ENCODE measurements at places on chromosomes 12 and 14. TPM values are rescaled to one million over a fixed set of nuclear protein-coding genes. Genes with fewer than 3 reads are reported as not detected.
A peak's percentile ranks its signal among the peaks of the same experiment; 100 is the strongest.

GRCh38 chr12:68958322-68958721 is 25.4 kb upstream of the CPM start:
- no peaks in the 10 kb centered on the region for H3K36me3 ChIP-seq
- no peak overlapping the region for H3K4me3 ChIP-seq
- H3K27me3 ChIP-seq = peaks cover 6% of the 10 kb centered on the region
- H3K4me1 ChIP-seq = peaks cover 5% of the 10 kb centered on the region
- H3K27ac ChIP-seq = no peak overlapping the region

DNA sequence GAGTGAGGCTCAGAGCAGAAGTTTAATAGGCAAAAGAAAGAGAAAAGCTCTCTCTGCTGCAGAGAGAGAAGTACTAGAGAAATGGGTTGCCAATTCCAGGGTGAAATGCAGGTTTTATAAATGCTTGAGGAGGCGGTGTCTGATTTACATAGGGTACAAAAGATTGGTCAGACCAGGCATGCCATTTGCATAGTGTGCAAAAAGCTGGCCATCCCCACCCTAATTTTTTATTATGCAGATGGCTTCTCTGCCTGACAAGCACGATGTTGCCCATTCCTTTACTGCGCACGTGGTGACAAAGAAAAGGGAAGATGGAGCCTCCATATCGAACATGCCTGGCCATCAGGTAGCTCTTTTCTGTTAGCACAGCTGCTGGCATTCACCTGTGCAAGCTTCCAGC is 209.3 kb upstream of the PPFIA2 start:
- no peak overlapping the region for H3K4me3 ChIP-seq
- H3K27me3 ChIP-seq = peaks cover 3% of the 10 kb centered on the region
- no peaks in the 10 kb centered on the region for H3K36me3 ChIP-seq
- no peaks in the 10 kb centered on the region for H3K4me1 ChIP-seq
- DNase-seq = no peak

GRCh38 chr12:12734561-12735071 is 17.4 kb downstream of the CDKN1B start:
- H3K36me3 ChIP-seq = no peaks in the 10 kb centered on the region
- no peak for DNase-seq
- peak overlapping the region; percentile 29 for H3K4me3 ChIP-seq
- peak overlapping the region; percentile 89 for H3K27ac ChIP-seq

DNA sequence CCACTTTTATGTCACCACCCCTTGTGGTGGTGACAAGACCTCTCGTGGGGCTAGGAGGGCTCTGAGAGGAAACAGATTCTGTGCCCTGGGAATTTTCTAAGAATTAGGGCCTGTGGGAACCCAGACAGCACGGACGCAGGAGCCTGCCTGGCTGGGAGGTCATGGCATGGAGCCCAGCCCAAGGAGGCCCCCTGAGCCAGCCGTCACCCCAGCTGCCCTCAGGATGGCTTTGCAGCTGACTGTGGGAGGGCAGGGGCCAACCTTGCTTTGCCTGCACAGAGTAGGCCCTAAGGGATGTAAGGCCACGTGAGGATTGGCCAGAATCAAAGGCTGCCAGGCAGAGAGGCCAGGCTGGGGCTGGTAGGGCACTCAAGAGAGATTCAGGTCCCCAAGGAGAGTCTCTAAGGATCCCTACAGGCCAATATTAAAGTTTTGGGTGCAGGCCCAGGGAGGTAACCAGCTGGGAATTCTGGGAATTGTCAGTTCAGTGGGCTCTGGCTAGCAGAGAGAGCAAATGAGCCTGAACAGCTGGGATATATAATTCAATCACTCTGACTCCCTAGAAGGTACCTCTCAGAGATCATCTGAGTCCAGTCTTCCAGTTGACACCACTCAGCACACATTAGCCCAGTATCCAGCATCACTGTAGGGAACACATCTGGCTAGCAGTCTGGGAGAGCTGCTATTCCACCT is 6.4 kb downstream of the LTBP2 start:
- peak overlapping the region; percentile 80 for H3K27ac ChIP-seq
- H3K36me3 ChIP-seq = peaks cover 11% of the 10 kb centered on the region
- H3K4me1 ChIP-seq = peaks cover 52% of the 10 kb centered on the region

DNA sequence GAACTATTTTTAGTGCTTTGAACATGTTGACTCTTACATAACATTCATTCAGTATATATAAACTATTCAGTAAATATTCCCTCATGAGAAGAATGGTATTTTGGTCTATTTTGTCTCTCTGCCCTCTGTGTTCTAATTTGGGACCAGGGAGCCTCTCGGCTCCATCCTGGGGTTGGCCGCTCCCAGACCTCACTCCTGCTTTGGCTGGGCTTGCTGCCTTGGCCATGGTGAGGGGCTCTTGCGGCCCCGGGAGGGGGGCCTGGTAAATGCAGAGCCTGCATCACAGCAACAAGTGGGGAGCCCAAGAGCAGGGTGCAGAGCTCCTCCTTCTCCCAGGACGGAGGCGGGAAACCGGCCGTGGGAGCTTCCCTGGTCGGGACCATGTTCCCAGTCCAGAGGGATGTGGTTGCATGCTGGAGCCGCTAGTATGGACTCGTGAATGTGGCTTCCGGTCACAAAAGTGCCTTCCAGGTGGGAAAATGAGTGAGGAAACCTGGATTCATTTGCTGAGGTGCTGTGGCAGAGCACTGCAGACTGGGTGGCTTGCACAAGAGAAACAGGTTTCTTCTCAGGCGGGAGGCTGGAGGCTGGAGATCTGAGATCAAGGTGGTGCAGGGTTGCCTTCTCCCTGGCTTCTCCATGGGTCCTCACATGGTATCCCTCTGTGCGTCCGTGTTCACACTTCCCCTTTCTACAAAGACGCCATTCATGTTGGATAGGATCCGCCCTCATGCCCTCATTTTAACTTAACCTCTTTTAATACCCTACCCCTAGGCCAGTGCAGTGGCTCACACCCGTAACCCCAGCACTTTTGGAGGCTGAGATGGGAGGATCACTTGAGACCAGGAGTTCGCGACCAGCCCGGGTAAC is 250.2 kb downstream of the CACNA1C start:
- H3K27me3 ChIP-seq = no peaks in the 10 kb centered on the region
- H3K27ac ChIP-seq = peak overlapping the region; percentile 96
- peaks cover 86% of the 10 kb centered on the region for H3K4me1 ChIP-seq
- no peak overlapping the region for H3K4me3 ChIP-seq
- H3K36me3 ChIP-seq = no peaks in the 10 kb centered on the region

DNA sequence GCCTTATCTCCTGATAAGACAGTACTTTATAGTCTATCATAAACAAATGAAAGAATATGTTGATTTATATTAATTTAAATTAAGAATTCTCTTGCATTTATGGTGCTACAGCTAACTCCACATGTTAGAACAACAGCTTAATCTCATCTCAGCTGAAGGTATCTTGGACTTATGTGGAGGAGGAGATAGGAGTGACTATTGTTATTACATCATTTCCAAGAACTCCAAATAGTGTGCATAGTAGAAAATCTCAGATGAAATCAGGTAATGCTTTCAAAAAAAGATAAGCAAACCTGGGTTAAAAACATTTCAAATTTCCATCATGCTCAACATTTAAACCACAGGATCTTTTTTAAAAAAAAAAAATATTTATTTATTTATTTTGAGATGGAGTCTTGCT is 31.3 kb upstream of the ISM2 start:
- peaks cover 2% of the 10 kb centered on the region for H3K36me3 ChIP-seq
- peaks cover 10% of the 10 kb centered on the region for H3K4me1 ChIP-seq
- no peak overlapping the region for H3K27ac ChIP-seq
- H3K4me3 ChIP-seq = no peak overlapping the region
- no peak for DNase-seq

SLC17A8 gene
- total RNA-seq = not detected

DNA sequence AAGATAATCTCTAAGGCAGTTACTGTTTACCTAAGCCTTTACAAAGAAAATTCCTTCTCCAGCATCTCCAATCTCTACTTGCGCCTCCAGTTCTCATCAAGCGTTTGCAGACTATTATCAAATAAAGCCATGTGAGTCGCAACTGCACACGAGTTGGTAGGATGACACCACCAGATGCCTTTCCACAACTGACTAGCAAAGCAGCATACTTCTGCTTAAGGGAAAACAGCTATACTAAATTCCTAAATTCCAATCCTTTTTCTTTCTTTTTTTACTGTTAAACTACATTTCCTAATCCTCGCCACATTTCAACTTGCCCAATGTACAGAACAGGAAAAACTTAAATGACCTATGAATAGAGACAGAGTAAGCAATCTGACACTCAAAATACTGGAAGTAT is 166.7 kb downstream of the ITPR2 start:
- no peaks in the 10 kb centered on the region for H3K27me3 ChIP-seq
- H3K4me1 ChIP-seq = peaks cover 4% of the 10 kb centered on the region
- no peak overlapping the region for H3K27ac ChIP-seq
- peaks cover 8% of the 10 kb centered on the region for H3K36me3 ChIP-seq
- no peak for DNase-seq
- no peak overlapping the region for H3K4me3 ChIP-seq

DNA sequence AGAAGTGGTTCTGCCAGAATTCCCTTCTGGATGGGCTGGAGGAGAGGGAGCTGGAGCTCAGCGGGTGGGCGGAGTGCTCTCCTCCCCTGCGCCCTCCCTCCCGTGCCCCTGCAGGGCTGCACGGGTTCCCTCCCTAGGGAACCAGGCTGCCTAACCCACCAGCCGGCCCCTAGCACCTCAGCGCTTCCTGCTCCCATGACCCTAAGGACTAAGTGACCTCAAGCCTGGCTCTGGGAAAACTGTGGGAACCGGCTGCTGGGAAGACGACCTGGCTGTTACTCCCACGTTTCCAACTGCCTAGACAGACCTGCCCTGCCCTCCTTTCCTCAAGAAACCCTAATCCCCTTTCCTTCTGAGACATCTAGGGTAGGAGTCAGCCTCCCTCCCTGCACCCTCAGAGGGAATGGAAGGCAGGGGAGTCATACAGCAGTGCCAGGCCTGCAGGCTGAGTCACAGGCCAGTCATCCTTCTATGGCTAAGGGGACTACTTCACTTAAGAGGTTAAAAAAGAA is 31.5 kb downstream of the SLC6A12 start:
- no peak overlapping the region for H3K4me3 ChIP-seq
- peak overlapping the region; percentile 62 for H3K27ac ChIP-seq
- H3K4me1 ChIP-seq = peaks cover 42% of the 10 kb centered on the region
- DNase-seq = peak; percentile 56
- peaks cover 2% of the 10 kb centered on the region for H3K27me3 ChIP-seq

Data from chondrocyte (in vitro differentiated cells).